Bronchial epithelial cell (primary cell): ENCODE measurements at places on chromosomes 3 and 15.

- no peak for DNase-seq
These were observed 580 bp upstream of the MAGEF1 start for GRCh38 chr3:184712248-184713039.

- DNase-seq, result no peak
These were observed 283.3 kb downstream of the ADAMTS17 start for GRCh38 chr15:100058458-100058857.

DNA sequence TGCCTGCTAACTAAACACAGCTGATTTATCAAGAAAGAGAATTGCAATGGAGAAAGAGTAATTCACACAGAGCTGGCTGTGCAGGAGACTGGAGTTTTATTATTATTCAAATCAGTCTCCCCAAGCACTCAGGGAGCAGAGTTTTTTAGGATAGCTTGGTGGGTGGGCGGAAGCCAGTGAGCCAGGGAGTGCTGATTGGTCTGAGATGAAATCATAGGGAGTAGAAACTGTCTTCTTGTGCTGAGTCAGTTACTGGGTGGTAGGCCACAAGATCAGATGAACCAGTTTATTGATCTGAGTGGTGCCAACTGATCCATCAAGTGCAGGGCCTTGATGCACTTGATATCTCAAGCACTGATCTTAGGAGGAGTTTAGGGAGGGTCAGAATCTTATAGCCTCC lies 891.9 kb upstream of the CADM2 start:
- DNase-seq, result no peak

DNA sequence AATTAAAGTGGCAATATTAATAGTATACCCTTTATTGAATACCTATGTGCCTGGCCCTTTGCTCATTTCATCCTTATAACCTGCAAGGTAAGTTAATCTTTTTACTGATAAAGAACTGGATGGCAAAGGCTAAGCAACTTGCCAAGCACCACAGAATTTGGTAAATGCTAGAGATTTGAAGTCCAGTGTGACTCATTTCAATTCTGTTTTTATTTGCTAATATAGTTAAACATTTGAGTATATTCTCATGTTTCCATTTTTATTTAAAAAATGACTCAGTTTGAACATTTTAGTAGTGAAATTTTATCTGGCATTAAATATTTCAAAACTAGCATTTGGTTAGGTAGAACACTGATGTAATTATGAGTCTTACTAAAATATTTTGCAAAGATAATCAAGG lies 11.3 kb downstream of the PFN2 start:
- no peak for DNase-seq

DNA sequence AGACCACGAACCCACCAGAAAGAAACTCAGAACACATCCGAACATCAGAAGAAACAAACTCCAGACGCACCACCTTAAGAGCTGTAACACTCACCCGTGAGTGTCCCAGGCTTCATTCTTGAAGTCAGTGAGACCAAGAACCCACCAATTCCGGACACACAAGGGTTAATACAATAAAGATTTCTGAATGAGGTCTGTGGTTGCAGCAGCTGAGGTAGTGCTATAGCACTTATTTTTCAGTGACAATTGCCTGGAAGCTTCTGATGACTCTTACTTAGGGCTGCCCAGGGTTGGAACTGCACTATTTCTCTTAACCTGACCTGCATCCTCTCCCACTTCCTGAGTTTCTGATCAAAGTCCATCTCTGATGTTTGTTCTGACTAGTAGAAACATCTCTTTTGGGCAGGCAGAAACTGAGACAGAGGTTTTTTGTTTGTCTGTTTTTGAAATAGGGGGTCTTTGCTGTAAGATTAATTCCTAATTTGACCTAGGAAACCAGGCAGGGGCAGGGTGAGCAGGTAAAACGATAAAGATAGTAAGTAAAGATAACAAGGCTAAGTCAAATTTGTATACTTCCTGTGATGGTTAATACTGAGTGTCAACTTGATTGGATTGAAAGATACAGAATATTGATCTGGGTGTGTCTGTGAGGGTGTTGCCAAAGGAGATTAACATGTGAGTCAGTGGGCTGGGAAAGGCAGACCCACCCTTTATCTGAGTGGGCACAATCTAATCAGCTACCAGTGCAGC lies 169.1 kb downstream of the GAP43 start:
- DNase-seq, result peak; percentile 15

- DNase-seq, result peak; percentile 13
These were observed 63.0 kb downstream of the SLTM start for GRCh38 chr15:58870451-58870850.

GRCh38 chr15:60212536-60212935 lies 185.2 kb downstream of the ANXA2 start:
- peak; percentile 37 for DNase-seq

- peak; percentile 51 for DNase-seq
These were observed 2.0 kb downstream of the C2CD4A start for GRCh38 chr15:62068810-62069167.

- DNase-seq, result no peak
These were observed 76.3 kb upstream of the MLF1 start for GRCh38 chr3:158494673-158495072.

GRCh38 chr3:115784739-115785536 lies 161.6 kb downstream of the GAP43 start:
- DNase-seq, result peak; percentile 91

- DNase-seq, result no peak
These were observed 181.2 kb upstream of the HES1 start for GRCh38 chr3:193954752-193955151.

DNA sequence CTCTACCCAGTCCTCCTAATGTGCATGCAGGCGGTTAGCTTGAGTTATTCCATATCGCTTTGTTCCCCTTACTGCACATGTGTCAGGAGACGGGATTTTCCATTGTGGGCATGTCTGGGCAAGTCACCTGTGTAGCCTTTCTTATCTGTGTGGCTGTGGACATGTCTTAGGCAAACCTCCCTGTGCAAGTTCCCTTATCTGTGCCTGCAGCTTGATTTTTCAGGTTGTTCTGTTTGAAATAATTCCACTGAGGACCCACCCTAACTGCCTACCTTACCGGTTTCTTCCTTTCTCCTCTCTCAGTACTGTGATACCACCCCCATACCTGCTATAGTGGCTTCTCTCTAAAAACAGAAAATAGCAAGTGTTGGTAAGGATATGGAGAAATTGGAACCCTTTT lies 113.6 kb downstream of the NEO1 start:
- DNase-seq, result peak; percentile 62

- DNase-seq, result peak; percentile 58
These were observed 81.6 kb downstream of the LRRC49 start for GRCh38 chr15:70974004-70974832.

DNA sequence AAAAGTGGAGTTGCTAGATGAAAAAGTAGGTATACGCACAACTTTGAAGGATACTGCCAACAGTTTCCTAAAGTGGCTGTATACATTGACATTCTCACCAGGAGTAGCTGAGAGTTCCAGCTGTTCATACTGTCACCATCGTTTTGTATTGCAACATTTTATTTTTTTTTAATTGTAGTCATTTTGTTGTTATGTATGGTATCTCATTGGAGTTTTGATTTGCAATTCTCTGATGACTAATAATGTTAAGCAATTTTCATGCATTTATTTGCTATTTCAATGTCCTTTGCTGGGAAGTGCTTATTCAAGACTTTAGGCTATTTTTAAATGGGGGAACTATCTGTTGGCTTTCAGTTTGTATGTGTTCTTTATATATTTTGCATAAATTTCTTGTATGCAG lies 185.1 kb upstream of the TGFBR2 start:
- DNase-seq, result peak; percentile 93

- no peak for DNase-seq
These were observed 31.1 kb downstream of the HCLS1 start for GRCh38 chr3:121629601-121630000.

GRCh38 chr15:74362482-74362881 lies 5.0 kb downstream of the CYP11A1 start:
- DNase-seq, result no peak

DNA sequence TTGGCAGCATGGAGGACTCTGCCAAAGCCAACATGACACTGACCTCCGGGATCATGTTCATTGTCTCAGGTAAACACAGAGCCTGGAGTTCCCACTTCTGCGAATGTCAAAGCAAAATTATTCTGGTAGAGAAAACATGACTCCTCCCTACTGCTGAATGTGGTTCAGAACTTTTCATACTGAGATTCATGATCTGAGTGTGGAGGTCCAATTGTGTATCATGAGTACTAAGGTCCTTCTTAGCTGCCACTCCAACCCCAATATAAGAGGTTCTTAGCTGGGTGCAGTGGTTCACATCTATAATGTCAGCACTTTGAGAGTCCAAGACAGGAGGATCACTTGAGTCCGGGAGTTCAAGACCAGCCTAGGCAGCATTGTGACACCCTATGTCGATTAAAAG lies 13.8 kb downstream of the CLDN18 start:
- no peak for DNase-seq

DNA sequence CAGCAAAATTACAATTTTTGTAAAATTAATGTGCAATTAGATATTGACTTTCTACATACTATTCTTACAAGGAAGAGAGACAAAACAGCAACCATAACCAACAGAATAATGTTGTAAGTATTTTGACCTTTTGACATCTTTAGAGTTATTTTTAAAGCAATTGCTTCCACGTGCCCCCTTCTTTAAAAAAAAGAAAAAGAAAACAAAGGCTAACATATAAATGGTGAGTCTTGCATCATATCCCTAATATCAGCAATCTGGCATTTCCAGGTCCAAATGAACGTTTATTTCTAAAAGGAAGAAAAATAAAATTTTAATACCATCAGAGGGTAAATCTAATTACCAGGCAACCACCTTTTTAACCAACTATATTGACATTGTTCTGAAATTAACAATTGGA lies 19.3 kb upstream of the STRIT1 start:
- DNase-seq, result no peak

DNA sequence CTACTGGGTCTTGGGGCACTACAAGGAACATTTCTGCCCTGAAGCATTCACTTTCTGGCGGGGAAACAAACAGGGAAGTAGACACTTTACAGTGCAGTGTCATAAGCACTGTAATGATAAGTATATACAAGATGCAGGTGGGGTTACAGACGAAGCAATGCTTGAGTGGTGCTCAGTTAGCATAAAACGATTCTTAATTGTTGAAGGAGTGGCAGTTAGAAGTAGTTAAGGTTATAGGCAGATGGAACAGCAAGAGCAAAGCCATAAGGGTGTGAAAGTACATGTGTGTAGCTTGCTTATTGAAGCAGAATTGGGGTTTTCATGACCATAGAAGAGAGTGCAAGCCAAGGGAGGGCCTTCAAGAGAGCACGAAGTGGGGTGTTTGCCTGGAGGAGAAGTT lies 46.2 kb downstream of the SLC25A26 start:
- no peak for DNase-seq

- no peak for DNase-seq
These were observed 347.2 kb upstream of the TPRG1 start for GRCh38 chr3:188824566-188824965.

DNA sequence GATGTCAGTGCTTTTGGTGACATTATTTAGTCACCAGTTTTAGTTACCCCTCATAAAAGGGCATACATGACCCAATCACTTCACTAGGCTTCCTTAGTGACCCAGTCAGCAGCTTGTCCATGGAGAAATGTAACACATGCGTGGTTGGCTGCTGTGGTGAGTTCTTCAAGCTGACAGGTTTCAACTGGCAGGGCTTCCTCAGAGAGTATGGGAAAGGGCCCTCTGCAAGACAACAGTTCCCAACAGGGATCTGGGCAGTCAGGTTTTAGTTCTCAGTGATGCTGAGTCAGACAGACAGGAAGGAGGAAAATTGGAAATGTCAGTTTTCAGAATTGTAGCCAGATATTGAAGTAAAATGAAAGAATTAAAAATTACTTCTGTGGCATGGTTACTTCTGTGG lies 282.5 kb downstream of the TBL1XR1 start:
- DNase-seq, result peak; percentile 97

GRCh38 chr3:105399062-105399461 lies 32.4 kb downstream of the ALCAM start:
- DNase-seq, result no peak

- DNase-seq, result no peak
These were observed 90.2 kb upstream of the TGFBR2 start for GRCh38 chr3:30516238-30516637.

- no peak for DNase-seq
These were observed 53.9 kb downstream of the ACAD9 start for GRCh38 chr3:128933213-128933921.

DNA sequence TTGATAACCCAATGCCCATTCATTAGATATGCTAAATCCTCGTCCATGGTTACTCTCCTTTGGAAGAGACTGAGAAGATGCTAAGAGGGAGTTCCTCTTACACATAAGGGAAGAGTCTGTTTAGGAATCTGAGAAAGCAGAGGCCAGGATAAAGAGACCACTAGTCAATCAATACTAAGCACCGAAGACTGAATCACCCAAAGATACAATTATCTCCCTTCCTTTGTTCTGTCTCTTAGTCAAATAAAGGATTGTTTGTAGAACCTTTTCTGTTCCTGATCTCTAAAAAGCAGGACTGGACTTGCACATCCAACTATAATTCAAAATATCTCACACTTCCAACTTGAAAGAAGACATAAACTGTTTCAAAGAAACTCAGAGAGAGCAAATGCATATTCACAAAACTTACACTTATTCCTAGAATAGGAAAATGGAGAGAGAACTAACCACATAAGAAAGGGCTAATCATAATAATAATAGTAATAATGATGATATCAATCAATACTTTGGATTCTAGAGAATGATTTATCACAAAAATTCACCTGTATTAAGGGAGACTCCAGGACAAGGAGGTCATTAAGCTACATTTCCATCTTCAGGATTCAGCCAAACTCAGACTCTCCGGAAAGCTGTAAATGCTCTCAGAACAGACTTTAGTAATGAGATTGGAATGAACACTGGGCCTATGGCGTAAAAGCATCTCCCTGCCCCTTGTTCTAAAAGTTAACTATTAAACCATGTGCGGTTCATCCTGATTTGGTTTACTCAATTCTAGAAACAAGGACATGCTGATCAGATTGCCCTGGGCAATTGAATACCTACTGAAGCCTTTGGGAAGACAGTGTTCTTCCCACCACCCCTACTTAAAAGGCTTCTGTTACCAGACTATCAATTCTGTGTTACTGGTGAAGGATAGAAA lies 401.5 kb downstream of the ZBTB20 start:
- DNase-seq, result peak; percentile 61

DNA sequence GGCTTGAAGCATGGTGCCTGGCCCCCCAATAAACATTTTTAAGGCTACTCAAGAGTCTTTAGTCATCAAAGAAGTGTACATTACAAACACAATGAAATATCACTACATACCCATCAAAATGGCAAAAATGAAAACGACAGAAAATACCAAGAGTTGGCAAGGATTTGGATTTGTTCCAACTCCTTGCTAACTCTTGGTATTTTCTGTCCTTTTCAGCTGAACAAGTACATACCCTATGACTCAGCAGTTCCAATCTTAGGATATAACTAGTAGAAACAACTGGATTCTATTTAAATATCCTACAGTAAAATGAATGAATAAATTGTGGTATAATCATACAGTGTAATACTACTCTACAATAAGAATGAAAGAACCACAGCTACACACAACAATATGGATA lies 25.1 kb upstream of the GABPB1 start:
- no peak for DNase-seq

DNA sequence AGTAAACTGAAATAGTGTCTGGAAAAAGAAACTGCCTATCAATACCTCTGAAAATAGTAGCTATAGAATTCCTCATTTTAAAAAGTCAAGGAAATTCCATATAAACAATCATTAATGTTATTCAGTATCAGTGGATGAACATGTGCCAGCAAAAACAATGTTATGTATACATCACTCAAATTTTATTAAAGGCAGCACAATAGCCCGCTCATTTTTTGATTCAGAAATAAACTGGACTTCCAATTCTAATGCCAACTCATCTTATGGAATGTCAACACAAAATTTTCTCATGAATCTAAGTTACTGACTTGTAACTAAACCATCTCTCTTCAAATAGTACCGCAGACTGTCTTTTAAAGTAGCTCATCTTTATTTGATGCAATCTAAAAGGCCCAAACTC lies 19.0 kb downstream of the THBS1 start:
- DNase-seq, result peak; percentile 32

GRCh38 chr3:127171721-127172120 lies 21.2 kb upstream of the PRR23E start:
- no peak for DNase-seq
